Ammon's horn (tissue), 1 donor: ENCODE measurements at places on chromosomes 12 and 14.

- DNase-seq, result no peak
These were observed 989.1 kb upstream of the TMEM132C start for GRCh38 chr12:127277882-127278281.

- DNase-seq, result no peak
These were observed 161.2 kb upstream of the SLC38A2 start for GRCh38 chr12:46533723-46534122.

GRCh38 chr14:99655521-99655920 lies 10.6 kb downstream of the HHIPL1 start:
- no peak for DNase-seq

DNA sequence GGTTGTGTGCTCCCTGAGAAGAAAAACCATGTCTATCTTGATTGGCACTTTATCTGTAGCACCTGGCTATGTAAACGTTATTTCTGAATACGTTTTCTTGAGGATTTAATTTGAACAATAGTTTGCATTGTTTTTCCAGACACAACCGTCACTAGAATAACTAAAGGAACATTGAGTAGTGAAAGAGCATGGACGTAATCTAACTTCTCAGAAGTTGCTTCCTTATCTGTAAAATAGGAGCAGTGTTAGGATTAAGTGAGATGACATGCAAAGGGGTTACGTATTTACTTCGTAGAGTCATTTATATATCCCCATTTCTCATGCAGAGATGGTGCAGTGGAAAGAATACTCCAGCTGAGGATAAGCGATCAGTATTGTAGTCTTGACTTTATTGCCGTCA lies 8.1 kb downstream of the AEBP2 start:
- no peak for DNase-seq

DNA sequence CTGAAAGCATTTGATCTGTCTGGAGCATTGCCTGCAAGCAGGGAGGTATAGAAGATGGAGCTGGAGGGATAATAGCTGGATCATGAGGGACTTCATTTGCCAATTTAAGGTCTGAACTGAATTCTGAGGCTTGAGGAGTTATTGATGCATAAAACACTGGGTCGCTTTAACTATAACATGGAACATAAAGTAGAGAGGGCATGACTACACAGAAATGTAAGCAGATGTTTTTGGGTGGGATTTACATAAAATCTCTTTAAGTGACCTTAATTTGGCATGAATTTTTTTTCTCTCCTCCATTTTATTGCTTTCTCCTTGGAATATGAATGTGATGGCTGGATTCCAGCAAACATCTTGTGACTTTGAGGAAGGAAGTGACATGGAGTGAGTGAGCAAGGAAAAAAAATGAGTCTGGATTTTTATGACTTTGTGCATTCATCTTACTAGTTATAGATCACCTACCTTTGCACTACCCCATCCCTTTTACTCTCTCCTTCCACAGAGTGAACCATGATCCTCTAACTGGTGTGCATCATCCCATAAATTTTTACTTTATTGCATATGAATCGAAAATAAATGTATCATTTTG lies 356.0 kb downstream of the DUSP6 start:
- DNase-seq, result no peak

- DNase-seq, result no peak
These were observed 14.4 kb downstream of the PLEKHG7 start for GRCh38 chr12:92717202-92717601.

DNA sequence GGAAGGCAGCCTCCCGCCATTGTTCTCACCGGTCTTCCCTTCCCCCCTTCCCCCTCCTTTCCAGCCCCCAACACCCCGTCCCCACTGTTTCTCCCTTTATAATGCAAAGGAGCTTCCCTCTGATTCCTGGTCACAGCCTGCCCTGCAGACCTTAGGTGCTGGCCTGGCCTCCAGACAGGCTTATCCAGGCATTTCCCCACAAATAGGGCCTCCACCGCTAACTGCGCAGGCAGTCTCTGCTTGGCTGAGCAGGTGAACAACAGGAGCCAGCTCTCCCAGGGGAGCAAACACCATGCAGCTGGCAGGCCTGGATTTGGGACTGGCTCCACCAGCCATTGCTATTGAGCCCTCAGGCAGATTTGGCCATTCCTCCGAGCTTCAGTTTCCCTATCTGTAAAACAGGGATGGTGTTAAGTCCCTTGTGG lies 46.0 kb downstream of the SMIM41 start:
- no peak for DNase-seq

GRCh38 chr12:16499611-16500010 lies 106.4 kb downstream of the LMO3 start:
- no peak for DNase-seq

DNA sequence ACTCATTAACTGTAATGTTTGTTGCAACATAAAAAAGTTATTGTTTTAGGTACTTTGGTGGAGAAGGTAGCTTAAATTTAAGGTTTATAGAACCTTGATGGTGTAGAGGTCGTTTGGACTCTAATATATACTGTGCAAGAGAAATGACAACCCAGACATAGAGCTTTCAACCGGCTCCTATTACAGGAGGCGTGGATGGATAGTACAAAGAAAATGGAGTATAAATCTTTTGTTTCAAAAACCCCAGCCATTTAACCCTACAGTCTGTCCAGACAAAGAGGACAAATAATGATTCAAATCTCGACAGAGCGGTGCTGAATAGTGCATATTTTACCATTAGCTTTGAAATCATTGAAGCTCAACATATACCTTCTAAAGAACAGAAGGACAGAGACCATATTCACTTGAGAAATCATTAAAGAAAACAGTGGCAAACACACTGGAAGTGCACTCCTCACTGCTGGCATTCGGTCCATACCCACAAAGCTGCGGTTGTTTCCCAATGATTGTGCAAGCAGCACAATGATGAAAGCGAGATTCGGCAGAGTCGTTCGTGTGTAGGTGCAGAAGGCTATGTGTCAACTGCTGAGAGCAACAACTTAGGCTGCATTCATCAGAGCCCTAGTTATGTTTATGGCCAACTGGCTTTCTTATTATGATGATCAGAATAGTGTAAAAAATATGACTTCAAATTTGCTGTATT lies 688.6 kb downstream of the NOVA1 start:
- DNase-seq, result no peak

DNA sequence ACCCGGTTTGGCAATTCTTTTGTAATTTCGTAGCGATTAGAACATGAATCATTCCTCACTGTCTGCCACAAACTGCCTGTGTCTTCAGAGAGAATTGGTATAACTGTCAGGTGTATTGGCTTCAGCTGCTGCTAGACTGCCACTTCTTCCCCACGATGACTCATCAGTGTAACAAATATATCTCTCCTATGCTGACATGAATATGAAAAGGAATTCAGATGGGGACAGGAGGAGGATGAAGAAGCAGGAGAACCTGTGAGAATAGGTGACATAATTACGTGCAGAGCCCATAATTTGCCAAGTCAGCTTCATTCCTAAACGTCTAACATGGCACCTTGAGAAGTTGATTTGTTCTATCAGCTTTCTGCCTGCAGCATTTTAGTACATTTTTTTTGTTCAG lies 64.9 kb downstream of the FRMD6 start:
- DNase-seq, result no peak

DNA sequence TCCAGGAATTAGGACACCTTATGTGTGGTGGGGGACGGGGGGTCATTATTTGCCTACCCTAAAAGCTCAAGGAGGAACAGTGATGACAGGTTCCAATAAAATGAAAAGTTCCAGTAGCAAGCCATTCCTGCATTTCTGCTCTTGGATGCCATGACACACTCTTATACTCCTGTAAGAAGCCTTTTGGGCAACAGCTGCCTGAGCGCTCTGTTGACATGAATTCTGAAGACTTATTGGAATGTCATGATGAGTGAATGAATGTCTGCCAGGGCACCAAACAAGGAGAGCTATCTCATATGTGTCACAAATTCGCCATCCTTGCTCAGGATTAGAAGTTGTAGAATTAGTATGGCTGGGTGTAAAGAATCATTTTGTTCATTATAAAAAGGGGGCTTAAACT lies 36.3 kb downstream of the PTGER2 start:
- no peak for DNase-seq

DNA sequence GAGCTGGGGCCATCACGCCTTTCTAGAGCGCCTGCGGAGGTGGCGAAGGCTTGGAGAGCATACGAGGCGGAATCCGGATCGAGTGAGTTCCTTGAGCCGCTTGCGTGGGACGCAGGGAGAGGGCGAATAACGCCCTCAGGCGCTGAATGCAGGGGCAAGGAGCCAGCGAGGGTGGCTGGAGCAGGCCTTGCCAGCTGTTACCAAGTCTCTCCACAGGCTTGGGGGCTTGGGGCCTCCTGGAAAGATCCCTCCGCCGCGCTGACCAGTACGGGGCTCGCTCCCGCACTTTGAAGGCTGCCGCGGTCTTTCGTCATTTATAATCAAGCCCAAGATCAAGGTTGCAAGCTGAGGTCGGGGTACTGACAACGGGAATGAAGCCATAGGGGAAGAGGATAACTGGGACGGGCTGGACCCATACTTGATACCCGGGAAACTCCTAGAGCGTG lies 1.2 kb downstream of the FLRT2 start:
- DNase-seq, result peak; percentile 10

DNA sequence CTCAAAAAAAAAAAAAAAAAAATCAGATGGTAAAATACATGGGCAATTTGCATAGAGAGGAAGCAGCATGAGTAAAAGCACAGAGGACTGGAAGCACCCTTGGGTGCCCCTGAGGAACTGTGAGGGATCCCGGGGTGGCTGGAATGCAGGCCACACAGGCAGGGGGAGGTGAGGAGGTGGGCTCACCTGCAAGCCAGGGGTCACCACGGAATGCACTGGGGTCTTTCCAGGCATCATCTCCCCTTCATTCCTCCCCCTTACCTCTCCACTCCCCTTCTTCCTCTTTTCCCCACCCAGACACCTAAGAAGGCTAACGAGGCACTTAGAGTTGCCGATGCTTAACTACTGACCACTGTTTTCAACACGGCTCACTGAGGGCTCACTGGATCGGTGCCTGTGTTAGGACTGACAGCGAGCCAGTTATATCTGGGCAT lies 14.4 kb upstream of the HIP1R start:
- no peak for DNase-seq

GRCh38 chr12:32569259-32569658 lies 109.8 kb upstream of the DNM1L start:
- DNase-seq, result no peak

- DNase-seq, result peak; percentile 59
These were observed 197.5 kb upstream of the TMEM132C start for GRCh38 chr12:128069359-128069997.

- no peak for DNase-seq
These were observed 135.3 kb downstream of the ACSS3 start for GRCh38 chr12:81212996-81213696.

DNA sequence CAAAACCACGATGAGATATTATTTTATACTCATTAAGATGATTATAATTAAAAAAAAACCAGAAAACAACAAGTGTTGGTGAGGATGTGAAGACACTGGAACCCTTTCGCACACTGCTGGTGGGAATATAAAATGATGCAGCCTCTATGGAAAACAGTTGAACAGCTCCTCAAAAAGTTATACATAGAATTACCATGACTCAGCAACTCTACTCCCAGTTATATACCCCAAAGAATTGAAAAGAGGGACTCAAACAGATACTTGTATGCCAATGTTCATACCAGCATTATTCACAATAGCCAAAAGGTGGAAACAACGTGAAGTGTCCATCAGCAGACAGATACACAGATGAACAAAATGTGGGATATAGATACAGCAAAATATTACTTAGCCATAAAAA lies 53.1 kb downstream of the TAOK3 start:
- DNase-seq, result no peak

GRCh38 chr14:22781301-22781991 lies 15.0 kb downstream of the OXA1L start:
- peak; percentile 21 for DNase-seq

- no peak for DNase-seq
These were observed 859.7 kb downstream of the GALC start for GRCh38 chr14:87133073-87133801.

DNA sequence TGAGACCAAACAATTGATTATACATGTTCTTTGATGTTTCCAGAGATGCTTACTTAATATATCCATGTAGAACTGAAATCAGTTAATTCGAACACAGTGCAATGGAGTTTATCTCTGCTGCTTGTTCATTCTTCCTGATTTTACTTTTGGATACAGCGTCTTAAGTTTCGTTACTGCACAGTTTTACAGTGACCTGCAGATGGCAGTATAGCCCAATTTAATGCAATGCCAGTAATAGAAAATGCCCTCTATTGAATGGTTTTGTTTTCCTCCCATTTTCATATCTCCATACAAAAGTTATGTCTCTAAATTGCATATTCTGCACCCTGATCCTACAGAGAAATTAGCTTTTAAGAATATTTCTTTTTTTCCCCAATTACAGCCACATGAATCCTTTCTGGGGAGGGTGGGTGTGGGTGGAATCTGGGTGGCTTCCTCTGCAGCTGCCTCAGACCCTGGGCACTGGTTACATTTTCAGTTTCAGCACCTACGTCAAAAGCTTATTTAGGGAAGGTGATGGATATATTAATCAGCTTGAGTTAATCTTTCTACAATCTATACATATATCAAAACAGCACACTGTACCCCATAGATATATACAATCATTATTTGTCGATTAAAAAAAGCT lies 101.1 kb upstream of the DCD start:
- DNase-seq, result peak; percentile 74

DNA sequence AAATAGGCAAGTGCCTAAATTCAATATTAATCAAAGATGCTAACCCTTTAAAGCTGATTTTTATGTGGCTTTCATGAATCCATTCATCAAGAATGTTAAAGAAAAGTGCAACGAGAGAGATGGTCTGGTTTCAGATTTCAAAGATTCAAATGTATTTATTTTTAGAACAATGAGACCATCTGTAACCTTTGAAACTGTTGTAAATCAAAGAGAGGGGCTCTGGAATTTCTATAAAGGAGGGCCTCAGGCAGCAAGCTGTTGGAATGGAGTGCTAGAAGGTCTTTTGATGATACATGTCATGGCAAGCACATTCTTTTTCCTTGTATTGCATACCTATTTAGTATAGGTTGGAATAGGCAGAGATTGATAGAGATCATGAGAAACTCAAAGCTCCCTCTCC lies 433.0 kb downstream of the LRIG3 start:
- no peak for DNase-seq

DNA sequence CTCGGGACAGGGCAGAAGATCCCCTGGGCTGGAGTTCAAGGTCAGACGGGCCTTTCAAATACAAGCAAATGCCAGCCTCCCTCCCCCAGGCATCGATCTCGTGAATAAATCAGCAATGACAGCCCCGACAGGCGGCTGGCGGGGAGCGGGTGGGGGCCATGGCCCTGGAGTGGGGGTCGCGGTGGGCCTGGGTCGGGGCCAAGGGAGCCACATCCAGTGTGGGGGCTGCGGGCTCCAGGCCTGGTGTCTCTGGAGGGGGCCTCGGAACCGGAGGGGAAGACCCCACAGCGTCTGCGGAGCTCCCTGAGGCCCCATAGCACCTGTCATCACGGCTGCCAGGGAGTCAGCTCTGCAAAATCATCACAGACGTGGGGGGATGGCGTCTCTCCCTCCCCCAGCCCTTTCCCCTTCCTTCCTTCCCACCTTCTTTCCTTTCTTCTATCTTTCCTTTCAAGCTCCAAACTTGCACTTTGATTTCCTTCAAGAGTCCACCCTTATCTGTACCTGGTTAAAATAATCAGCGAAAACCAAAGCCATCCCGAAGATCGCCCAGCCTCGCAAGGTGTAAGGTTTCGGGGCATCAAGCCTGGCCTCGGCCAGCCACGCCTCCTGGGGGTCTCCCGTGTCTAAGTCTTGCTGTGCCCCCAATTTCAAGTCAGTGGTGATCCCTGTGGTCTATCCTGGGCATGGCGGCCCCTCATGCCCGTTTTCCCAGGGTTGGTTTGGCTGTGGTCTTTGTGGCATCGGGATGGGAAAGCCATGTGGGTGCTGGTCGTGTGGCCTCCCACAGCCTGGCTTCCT lies 92.1 kb downstream of the NOC4L start:
- no peak for DNase-seq

- DNase-seq, result no peak
These were observed 54.3 kb upstream of the CCDC91 start for GRCh38 chr12:28135801-28136439.
